ENCODE measurements at places on chromosomes 7 and 10. TPM values are rescaled to one million over a fixed set of nuclear protein-coding genes. Genes with fewer than 3 reads are reported as not detected.

- no peaks in the 10 kb centered on the region for H3K27me3 ChIP-seq
- peaks cover 14% of the 10 kb centered on the region for H3K4me1 ChIP-seq
- H3K36me3 ChIP-seq: 0 out of 2 replicates have a peak, but pooled peaks cover 7% of the 10 kb centered on the region
- H3K4me3 ChIP-seq: peak within 1 kb of the TSS; percentile 85
Measured at GRCh38 chr7:44044315-44045225, at the start of gene DBNL. Gene DBNL (plus strand): TSS chr7:44044702. CDS start chr7:44044738, 36 bp downstream.

DNA sequence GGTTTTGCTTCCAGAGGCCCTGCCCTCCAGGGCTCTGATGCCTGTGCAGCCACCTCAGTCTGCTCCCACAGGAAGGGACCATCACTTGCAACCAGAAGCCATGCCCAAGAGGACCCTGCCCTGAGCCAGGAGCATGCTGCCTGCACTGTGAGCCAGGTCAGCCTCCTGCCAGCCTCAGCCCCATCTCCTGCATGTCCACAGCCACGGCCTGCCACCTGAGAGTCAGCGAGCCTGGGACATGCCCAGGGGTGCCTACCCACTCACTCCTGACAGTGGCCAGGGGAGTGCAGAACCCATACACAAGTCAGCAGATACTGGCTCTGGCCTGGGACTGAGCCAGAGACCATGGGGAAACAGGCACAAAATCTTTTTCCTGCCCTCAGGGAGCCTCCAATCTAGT is 6.6 kb upstream of the KCP start:
- no peak overlapping the region for H3K27ac ChIP-seq
- no peak overlapping the region for H3K4me3 ChIP-seq
- H3K36me3 ChIP-seq: no peaks in the 10 kb centered on the region
- peaks cover 29% of the 10 kb centered on the region for H3K27me3 ChIP-seq

Gene TNKS2
- 22.1 TPM for total RNA-seq

GRCh38 chr10:1529806-1530413 is 207.4 kb downstream of the ADARB2 start:
- peaks cover 60% of the 10 kb centered on the region for H3K27me3 ChIP-seq
- no peak for DNase-seq
- no peaks in the 10 kb centered on the region for H3K4me1 ChIP-seq
- no peak overlapping the region for H3K27ac ChIP-seq
- H3K4me3 ChIP-seq: no peak overlapping the region

Gene KIF20B
- 34.5 TPM for total RNA-seq

- no peak for DNase-seq
- H3K27me3 ChIP-seq: peaks cover 14% of the 10 kb centered on the region
- H3K4me1 ChIP-seq: no peaks in the 10 kb centered on the region
Measured at GRCh38 chr7:36972140-36972518, 247.8 kb upstream of the AOAH start.

Gene ZDHHC16
- total RNA-seq: 29.1 TPM

- H3K4me1 ChIP-seq: no peaks in the 10 kb centered on the region
- no peak overlapping the region for H3K27ac ChIP-seq
- H3K36me3 ChIP-seq: no peaks in the 10 kb centered on the region
- H3K4me3 ChIP-seq: no peak overlapping the region
- no peak for DNase-seq
Measured at GRCh38 chr7:15685358-15686294, 857 bp downstream of the MEOX2 start.

Gene GJD4
- total RNA-seq: not detected

Gene VWA2
- total RNA-seq: 0.48 TPM

- peaks cover 9% of the 10 kb centered on the region for H3K4me1 ChIP-seq
- H3K36me3 ChIP-seq: no peaks in the 10 kb centered on the region
- H3K27ac ChIP-seq: peak overlapping the region; percentile 31
- peak; percentile 87 for DNase-seq
Measured at GRCh38 chr7:133853706-133854276, 273.3 kb upstream of the LRGUK start.

DNA sequence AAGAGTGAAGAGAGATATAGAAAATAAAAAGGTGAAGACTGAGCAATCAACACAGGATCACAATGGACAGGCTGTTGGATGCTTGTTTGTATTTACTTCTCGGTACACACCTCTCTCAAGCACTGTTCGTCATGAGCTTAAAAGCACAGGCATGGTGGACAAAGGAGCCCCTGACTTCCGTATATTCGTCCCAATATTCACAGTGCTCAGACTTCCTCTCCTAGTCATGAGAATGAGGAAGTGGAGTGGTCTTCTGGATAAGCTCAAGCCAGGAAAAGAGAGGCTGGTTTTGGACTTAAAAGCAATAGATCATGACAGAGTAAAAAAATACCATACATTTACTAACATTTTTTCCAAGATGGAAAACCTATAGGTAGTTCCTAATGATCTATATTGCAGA is 172.5 kb downstream of the SORCS1 start:
- no peaks in the 10 kb centered on the region for H3K4me1 ChIP-seq
- no peaks in the 10 kb centered on the region for H3K27me3 ChIP-seq
- no peak overlapping the region for H3K27ac ChIP-seq
- DNase-seq: no peak
- H3K4me3 ChIP-seq: no peak overlapping the region

DNA sequence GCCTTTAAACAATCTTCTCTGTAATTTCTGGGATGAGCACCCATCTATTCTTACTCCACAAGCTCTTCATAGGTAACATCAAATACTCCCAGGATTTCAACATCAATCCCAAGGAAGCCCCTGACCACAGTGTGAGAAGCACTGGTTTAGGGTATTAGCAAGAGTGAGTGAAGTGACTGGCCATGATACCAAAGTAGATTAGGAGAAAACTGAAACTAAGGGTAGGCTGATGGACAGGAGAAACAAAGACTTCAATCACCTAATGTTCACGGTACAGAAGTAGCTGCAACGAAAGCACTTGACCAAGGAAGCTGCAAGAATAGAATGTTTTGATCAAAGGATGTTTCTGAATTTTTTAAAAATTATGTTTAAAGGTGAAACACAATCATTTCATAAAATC is 49.8 kb downstream of the LMBR1 start:
- no peaks in the 10 kb centered on the region for H3K27me3 ChIP-seq
- H3K4me3 ChIP-seq: no peak overlapping the region
- DNase-seq: no peak
- H3K4me1 ChIP-seq: no peaks in the 10 kb centered on the region
- 0 out of 2 replicates have a peak, but pooled peaks cover 5% of the 10 kb centered on the region for H3K36me3 ChIP-seq
- no peak overlapping the region for H3K27ac ChIP-seq

DNA sequence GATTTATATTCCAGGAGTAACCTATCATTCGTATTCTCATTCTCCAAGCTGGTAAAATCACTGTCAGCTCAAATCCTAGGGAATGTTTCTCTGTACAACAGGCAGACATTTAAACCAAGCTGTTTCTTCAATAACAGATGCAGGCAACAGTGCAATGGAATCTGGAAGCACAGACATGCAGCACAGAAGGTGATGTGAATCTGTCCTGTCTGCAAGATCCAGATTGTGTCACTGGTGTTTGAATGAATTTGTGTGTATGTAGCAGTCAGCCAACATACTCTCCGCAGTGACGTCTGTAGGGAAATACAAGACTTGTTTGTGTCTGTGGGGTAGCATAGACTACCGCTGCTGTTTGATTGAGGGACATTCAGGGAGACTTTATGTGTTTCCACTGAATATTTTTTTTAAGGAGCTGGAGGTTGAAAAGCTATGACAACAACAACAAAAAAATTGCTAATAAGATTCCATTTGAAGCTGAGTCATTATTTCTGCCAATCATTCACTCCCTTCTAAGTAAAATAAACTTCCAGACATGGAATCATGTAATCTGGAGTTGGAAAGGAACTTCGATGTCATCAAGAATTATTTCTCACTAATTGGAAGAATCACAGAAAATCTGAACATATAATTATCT is 122.9 kb upstream of the MYO3A start:
- H3K4me3 ChIP-seq: no peak overlapping the region
- H3K36me3 ChIP-seq: no peaks in the 10 kb centered on the region
- DNase-seq: no peak
- no peaks in the 10 kb centered on the region for H3K4me1 ChIP-seq
- no peaks in the 10 kb centered on the region for H3K27me3 ChIP-seq
- no peak overlapping the region for H3K27ac ChIP-seq

DNA sequence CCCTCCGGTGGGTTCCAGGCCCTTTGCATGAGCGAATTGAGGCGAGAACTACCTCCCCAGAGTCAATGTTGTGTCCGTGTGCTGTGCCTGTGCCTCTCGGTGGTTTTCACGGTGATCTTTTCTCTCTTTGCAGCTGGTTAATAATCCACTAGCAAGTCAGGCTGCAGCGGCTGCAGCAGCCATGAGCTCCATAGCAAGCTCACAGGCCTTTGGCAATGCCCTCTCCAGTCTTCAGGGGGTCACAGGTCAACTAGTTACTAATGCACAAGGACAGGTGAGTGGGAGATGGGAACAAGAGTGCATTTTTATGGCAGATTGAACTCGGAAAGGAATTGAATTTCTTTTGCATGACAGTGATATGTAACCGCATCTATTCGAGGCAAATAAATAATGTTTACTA is 159.7 kb upstream of the YAE1 start:
- H3K4me3 ChIP-seq: no peak overlapping the region
- no peak for DNase-seq
- no peaks in the 10 kb centered on the region for H3K4me1 ChIP-seq
- no peaks in the 10 kb centered on the region for H3K36me3 ChIP-seq
- H3K27ac ChIP-seq: no peak overlapping the region

- no peaks in the 10 kb centered on the region for H3K4me1 ChIP-seq
- no peak overlapping the region for H3K4me3 ChIP-seq
- no peak overlapping the region for H3K27ac ChIP-seq
- no peaks in the 10 kb centered on the region for H3K27me3 ChIP-seq
- DNase-seq: no peak
- peaks cover 91% of the 10 kb centered on the region for H3K36me3 ChIP-seq
Measured at GRCh38 chr7:55177589-55178261, 158.9 kb downstream of the EGFR start.

Gene RNF148
- total RNA-seq: 0.72 TPM

GRCh38 chr7:86981127-86981526 is 78.3 kb downstream of the ELAPOR2 start:
- DNase-seq: no peak
- no peaks in the 10 kb centered on the region for H3K27me3 ChIP-seq
- H3K4me3 ChIP-seq: no peak overlapping the region
- no peaks in the 10 kb centered on the region for H3K4me1 ChIP-seq
- no peak overlapping the region for H3K27ac ChIP-seq

Data from PC-9 (cell line).